ENCODE measurements at places on chromosomes 3 and 15.

DNA sequence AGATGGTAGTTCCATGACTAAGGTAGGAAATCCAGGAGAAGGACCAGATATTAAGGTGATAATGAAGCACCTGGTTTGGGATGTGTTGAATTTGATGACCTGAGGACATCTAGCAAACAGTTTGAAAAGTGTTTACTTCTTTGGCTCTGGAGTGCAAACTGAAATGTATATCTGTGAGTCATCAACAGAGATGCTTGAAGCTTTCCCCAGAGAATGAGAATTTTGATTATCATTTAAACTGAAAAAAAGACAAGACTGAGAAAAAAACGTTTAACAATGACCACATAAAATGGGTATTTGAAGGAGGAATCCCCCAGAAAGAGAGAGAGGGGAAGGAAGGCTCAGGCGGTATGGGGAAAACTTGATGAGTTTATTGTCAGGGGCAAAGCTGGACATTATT, 20.7 kb upstream of the GSK3B start:
- no peak for DNase-seq

DNA sequence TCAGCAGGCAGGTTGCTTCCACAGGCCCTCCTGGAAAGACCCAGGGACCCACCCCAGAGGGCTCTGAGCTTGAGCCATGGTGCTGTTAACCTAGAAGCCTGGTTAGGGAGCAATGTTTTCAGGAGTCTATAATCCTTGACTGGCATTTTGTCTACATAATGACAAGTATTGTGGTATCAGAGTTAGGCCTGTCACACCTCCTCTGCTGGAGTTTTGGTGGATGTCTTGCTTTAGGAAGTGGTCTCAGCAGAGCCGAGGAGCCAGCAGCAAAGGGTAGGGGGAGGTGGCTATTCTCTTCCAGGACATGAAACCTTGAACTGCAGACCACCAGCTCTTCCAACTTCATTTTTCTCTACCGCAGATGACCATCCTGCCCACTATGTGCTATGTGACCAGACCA, 76.1 kb downstream of the CLSTN2 start:
- no peak for DNase-seq

DNA sequence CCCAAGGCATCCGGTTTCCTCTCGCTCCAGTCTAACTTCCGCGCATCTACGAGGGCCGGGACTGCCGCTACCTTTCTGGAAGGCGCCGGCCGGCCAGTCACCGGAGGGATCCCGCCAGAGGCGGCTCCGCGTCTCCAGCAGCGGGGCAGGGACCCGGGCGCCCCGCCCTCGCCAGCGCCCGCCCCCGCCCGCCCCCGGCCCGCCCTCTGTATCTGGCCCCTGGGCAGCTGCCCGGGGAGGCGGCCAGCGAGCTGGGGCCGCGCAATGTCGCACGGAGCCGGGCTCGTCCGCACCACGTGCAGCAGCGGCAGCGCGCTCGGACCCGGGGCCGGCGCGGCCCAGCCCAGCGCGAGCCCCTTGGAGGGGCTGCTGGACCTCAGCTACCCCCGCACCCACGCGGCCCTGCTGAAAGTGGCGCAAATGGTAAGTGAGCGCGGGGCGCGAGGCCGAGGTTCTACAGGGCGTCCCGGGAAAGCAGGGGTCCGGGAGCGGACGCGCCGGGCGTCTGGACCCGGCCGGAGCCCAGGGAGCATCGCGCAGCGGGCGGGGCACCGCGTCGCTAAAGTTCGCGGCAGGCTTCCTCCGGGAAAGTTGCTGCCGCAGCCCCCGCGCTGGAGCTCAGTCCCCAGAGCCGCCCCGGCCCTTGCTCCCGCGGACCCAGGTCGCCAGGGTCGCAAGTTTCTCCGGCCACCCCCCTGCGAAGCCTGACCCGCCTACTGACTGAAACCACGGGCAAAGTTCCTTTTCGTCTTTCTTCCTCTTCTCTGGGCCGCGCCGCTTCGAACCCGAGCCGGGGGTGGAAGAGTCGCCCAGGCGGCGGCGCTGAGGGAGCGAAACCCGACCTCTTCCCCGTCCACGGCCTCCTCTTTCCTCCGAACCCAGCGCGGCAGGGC, at the start of gene CMTM7:
Gene CMTM7, plus strand, starts transcription at position 211 of the 893 bp plus-strand sequence. Its CDS starts 54 bp downstream, at position 265.
- DNase-seq, result peak; percentile 85

DNA sequence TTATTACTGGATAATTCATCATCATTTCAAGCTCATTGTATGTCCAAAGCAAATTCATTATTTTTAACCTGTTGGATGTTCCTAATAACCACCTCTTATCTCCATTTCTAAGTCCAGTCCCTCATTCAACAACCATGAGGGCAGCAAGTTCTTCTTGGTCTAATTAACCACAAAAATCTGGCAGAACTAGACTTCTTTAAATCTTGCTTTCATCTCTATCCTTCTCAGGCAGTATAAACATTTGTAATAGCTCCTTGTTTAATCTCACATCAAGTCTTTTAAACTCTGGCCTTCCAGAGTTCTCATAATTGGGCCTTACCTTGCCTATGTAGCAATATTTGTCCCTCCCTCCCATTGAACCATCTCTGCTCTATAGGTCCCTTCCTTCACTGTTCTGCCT, 17.0 kb upstream of the GHSR start:
- no peak for DNase-seq

DNA sequence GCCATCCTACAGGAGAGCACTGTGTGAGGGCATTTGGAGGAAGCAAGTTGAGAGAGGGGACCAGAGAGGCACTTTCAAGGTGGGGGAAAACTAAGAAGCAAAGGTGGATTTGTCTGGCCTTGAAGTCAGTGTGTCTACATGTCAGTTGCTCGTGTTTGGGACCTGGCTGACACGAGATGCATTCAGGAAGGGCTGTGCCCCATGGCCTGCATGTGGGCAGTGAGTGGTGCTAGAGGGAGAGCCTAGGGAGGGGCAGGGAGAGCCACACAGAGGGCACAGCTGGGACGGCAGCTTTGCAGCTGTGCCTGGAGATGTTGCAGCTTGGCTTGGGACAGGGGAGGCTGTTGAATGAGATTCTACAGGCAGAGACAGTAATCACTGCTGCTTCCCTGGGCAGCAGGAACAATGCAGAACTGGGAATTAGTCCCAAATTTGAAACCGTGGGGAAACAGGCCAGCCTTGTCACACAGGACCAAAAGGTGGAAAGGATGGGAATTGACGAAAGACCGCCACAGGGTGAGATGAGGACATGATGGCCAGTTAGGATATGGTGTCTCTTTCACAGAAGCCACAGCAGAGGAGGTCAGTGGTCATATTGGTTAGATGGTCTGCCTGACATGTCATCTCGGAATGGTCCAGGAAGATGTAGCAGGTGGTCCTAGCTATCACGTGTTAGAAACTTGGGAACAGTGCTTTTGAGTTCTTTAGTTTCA, 10.0 kb downstream of the SEC61A1 start:
- DNase-seq, result no peak

GRCh38 chr3:150344079-150344759, 63.9 kb upstream of the TSC22D2 start:
- no peak for DNase-seq

DNA sequence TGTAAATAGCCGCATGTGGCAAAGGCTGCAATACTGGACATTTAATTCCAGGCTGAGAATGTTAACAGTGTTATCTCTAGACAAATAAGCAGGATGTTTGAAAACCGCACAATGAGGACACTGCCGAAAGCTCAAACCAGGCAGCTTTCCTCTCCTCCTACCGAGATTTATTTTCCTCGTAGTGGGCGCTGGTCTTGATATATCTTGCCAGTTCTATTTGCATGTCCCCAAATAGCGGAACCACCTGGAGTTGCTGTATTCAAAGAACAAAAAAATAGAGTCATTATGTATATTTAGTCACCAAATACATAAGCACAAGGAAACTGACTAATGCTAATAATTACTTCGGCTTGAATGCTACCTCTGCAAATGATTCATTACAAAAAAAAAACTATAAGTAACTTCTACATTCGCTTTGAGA, 46.5 kb downstream of the CYFIP1 start:
- no peak for DNase-seq

- no peak for DNase-seq
Measured at GRCh38 chr3:181716966-181717365, 5.2 kb downstream of the SOX2 start.

- DNase-seq, result no peak
Measured at GRCh38 chr3:126186271-126186670, 5.9 kb upstream of the ALDH1L1 start.

- no peak for DNase-seq
Measured at GRCh38 chr15:46080016-46080415, 445.2 kb downstream of the SQOR start.

DNA sequence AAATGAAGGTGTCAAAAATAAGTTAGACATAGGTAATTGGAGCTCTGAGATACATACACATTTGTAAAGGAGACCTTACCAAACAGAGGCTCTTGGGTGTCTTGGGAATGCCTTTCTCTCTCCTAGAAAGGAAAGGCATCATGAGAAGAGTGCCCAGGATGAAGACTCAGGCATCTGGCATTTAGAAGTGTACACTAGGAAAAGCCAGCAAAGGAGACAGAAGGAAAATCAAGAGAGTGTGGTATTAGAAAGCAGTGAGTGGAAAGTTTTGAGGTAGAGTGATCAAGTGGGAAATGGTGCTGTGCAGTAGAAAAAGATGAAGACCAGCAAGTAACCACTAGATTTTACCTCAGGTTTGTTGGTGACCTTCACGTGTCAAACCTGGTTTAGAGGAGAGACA, 16.1 kb downstream of the UBE2E1 start:
- DNase-seq, result no peak

GRCh38 chr3:51687431-51688205, 16.6 kb downstream of the TEX264 start:
- DNase-seq, result no peak

- no peak for DNase-seq
Measured at GRCh38 chr3:132615881-132616280, 18.8 kb downstream of the ACKR4 start.

- no peak for DNase-seq
Measured at GRCh38 chr15:31065824-31066223, 35.7 kb downstream of the TRPM1 start.

- DNase-seq, result no peak
Measured at GRCh38 chr15:32857732-32858131, 139.9 kb downstream of the GREM1 start.

- DNase-seq, result no peak
Measured at GRCh38 chr3:151047636-151048035, 37.8 kb upstream of the MED12L start.

DNA sequence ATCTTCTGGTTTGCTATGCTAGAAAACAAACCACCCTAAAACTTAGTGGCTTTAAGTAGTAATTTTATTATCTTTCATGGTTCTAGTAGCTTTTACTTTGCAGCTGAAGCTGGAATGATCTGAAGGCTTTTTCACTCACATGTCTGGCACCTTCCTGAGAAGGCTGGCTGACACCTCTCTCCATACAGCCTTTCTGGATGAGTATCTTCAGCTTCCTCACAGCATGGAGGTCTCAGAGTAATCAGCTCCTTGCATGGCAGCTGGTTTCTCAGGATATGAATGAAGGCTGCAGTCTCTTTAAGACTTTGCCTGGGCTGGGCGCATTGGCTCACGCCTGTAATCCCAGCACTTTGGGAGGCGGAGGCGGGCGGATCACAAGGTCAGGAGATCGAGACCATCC, 50.0 kb downstream of the TNIK start:
- DNase-seq, result no peak

Data from activated CD8-positive, alpha-beta memory T cell treated with anti-CD3 and anti-CD28 coated beads for 24 hours (primary cell).